ENCODE measurements at places on chromosomes 11 and 22. TPM values are rescaled to one million over a fixed set of nuclear protein-coding genes. Genes with fewer than 3 reads are reported as not detected.

CRYBB2 gene
- not detected for total RNA-seq

GGT1 gene
- 0.52 TPM for total RNA-seq

CPSF7 gene
- 17.7 TPM for total RNA-seq

SLC7A4 gene
- 1.6 TPM for total RNA-seq

ART5 gene
- 0.52 TPM for total RNA-seq

RAB38 gene
- 1.6 TPM for total RNA-seq

MEI1 gene
- 3.1 TPM for total RNA-seq

GLYAT gene
- total RNA-seq, result not detected

PACSIN3 gene
- 127 TPM for total RNA-seq

FHIP1B gene
- 8.9 TPM for total RNA-seq

FAU gene
- 292 TPM for total RNA-seq

HEPACAM gene
- total RNA-seq, result 1.6 TPM

All from skeletal muscle tissue (tissue), 5 donors.